ENCODE measurements at places on chromosomes 1 and 21.
A peak's percentile ranks its signal among the peaks of the same experiment; 100 is the strongest.

- DNase-seq = no peak
Observed at GRCh38 chr1:44499306-44499705, 94.3 kb downstream of the RNF220 start.

GRCh38 chr1:117834416-117834815, 95.0 kb downstream of the GDAP2 start:
- DNase-seq = no peak

DNA sequence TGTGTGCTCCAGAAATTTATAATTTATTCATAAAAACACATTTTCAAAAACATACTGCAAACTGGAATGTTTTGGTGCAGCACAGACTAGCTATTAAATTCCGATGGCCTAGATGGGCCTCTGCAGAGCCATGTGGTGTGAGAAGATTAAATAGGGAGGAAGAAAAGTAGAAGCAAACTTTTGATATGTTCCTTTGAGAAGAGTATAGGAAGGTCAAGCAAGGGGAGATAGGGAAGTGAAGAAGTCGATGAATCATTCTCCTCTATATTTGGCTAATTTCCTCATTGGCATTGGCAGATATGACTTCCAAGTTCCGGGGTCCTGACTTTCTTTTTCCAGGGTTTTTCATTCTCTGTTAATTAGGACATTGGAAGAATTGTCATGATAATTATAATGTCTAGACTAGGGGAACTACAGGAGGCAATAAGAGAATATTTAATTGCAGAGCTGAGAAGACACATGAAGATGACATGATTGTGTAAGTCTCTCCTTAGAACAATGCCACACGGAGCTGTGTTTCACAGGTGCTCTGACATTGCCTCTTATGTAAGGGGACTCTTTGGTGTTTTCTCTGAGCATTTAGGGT, 19.3 kb upstream of the ZNF326 start:
- no peak for DNase-seq

DNA sequence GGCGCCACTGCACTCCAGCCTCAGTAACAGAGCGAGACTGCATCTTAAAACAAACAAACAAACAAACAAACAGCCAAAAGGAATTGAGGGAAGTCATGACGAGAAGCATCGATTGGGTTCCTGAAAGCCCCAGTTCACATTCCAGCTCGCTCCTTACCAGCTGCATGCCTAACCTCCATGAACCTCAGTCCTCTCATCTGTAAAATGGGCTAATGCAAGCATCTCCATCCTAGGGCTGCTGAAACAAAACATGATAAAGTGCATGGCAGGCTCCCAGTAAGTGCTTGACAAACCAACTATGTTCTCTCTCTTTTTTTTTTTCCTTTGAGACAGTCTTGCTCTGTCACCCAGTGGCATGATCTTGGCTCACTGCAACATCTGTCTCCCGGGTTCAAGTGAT, 79.7 kb upstream of the DISP3 start:
- DNase-seq = no peak

DNA sequence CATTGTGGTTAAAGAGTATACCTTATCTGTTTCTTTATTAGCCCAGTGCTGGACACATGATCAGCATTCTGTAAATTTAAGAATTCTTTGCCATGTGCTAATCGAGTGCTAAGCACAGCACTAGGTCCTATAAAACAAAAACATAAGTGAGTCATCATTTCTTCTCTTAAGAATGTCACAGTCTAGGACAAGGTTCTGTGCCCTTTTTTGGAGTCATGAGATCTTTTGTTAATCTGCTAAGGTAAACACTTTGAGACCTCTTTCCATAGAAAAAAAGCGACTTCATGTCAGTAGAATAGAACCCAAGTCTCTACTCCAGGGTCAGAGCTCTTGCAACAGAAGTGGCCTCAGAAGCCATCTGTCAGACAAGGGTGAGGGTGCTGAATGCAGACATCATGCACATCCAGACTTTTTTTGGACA, 70.0 kb upstream of the NFIA start:
- no peak for DNase-seq

DNA sequence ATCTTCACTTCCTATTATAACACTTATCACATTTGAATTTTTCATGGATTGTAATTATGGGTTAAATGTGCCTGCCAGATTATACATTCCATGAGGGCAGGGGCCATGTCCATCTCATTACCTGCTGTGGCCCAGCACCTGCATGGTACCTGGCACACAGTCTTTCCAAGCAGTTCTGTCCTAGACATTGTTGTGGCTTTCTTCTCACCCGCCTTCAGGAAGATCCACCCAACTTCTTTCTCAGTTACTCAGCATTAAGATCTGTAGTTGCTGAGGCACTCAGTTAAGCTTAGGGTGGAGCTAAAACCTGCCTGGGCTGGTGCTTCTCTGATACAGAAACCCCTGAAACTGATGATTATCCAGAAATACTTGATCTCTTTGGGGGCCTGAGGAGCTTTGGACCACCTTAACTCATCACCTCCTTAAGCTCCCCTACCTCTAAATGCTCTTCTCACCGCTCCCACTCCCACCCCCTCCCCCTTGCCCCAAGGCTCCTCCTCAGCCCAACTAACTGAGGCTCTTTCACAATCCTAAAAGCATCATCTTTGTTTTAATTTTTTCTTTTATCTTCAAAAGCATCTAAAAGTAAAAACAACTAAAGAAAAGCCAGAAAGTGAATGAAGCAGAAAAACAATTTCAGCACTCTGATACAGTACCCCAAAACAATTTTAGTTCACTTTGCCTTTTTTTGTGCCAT, 190.6 kb downstream of the FGGY start:
- no peak for DNase-seq

- DNase-seq = no peak
Observed at GRCh38 chr1:158327481-158327880, 3.9 kb downstream of the CD1B start.

DNA sequence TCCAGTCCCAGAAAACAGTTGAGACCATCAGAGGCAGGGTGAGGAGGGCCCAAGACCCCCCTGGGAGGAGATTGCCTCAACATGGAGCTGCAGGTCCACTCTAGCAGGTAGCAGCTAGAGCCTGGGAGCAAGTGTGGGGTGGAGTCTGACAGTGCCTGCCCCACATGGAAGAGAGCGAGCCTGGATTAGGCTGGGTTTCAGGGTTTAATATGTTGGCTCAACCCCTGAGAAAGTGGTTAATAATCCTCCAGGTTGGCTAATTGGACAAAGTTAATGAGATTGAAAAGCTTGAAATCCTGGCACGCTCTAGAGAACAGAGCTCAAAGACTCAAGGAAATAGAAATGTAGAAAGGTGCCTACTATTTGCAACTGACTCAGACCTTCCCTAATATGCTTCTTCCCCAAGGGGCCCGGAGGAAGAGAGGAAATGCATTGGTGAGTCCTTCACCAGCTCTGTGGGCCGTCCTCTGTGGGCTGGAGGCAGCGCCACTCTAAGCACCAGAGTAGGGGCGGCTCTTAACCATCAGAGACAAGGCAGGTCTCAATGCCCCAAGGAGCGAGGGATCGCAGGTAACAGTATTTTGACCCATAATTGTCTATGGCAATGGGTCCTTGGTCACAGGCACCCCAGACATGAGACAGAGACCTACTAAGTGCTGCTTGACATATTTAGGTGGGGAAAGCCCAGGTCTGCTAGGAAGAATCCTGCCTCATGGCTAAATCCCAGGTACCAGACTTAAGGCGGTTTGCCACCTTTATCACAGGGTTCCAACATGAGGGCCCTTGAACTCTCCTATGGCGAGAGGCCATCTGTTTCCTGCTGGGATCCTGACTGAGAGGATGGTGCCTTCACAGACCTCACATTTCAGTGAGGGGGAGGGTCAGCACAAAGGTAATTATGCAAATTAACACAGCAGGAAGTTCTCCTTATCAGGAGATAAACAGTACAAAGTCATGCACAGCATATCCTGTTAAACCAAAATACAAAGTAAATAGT, 33.8 kb downstream of the RSPH1 start:
- DNase-seq = no peak

DNA sequence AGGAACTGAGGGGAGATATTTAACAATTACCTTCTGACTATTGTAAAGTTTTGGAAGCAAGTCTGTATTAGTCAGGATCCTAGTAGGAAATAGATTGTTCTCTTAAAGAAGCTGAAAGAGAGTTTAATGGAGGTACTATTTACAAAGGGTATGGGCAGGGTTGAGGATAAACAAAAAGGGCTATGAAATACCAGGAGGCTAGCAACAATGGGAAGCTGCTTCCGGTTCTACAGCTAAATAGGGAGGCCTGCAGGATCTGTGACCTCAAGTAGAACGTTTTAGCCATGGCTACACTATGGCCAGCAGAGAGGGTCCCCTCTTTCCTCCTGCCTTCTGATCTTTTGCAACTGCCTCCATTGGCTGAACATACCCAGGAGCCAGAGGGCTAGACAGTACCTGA, 117.7 kb downstream of the PDE4B start:
- no peak for DNase-seq

GRCh38 chr1:6897138-6897537, 111.9 kb downstream of the CAMTA1 start:
- DNase-seq = no peak

DNA sequence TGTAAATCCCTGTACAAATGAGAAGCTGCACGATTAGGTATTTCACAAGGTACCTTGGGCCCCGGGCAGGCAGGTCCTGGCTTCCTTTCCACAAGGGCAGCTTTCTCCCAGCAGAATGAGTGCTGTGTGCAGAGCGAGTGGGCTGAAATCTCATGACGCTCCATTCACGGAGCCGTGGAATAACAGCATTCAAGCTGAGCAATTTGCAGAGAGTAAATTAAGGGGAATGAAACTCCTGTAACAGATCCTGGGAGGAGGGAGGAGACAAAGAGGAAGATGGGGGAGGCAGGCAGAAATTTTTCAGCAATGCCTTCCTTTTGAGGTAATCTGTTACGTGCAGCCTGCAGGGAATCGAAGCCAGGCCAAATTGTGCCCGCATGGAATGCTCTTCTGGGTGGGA, 239.9 kb downstream of the TNR start:
- DNase-seq = no peak

DNA sequence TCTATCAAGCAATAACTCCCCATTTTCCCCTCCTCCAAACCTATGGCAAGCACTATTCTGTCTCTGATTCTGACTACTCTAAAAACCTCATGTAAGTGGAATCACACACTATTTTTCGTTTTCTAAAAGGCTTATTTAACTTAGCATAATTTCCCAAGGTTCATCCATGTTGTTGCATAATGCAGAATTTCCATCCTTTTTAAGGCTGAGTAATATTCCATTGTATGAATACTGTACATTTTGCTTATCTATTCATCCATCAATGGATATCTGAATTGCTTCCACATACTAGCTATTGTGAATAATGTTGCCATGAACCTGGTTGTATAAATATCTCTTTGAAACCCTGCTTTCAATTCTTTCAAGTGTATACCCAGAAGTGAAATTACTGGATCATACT, 48.2 kb downstream of the TUT4 start:
- DNase-seq = no peak

- no peak for DNase-seq
Observed at GRCh38 chr1:192158181-192158580, at the start of gene RGS18. Gene RGS18 (plus strand): TSS chr1:192158462. CDS start chr1:192158638, 176 bp downstream.

DNA sequence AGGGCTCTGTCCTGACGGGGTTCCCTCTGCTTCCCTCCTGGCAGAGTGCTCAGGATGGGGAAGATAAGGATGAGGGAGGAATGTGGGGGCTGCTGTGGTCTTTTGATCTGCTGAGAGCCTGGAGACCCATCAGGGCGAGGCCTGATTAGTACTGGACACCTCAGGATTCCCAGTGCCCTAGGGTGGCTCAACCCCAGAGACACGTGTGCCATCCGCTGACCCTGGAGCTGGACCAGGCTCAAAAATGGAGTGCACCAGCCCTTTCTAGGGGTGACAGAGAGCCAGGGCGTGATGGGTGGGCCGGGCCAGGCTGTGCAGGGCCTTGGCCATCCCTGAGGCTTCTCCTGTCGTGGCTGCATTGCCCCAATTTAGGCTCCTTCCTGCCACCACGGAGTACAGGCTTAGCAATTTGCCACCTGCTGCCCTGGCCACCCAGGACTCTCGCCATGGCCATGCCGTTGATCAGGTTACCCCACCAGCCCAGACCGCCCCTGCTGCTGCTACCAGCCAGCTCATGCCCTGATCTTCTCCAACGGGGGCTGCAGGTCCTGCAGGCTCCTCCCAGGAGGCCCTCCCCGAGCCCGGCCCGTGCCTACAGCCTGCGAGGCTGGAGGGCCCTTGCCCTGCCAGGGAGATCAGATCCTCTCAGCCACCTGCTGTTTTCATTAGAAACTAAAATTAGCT, 9.5 kb downstream of the WNT4 start:
- no peak for DNase-seq

DNA sequence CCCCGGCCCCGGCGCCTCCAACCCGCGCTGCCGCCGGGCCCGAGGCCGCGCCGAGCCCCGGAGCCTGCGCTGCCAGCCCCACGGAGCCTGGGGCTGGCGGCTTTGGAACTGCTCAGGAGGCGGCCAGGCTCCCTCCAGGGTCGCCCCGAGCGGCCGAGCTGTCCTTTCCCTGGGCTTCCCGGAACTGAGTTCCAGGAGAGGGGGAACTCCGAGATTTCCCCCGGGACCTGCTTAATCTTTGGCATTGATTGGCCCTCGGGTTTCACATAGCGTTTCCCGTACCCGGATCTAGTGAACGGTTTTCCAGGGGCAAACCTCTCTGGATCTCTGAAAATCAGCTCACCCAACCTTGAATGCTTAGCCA, 504 bp downstream of the H6PD start:
- DNase-seq = peak; percentile 72

GRCh38 chr1:154730986-154731489, 123.1 kb upstream of the ADAR start:
- no peak for DNase-seq

- no peak for DNase-seq
Observed at GRCh38 chr1:18632218-18632588, 1.6 kb downstream of the PAX7 start.

- no peak for DNase-seq
Observed at GRCh38 chr1:116218922-116219321, 107.7 kb downstream of the MAB21L3 start.

DNA sequence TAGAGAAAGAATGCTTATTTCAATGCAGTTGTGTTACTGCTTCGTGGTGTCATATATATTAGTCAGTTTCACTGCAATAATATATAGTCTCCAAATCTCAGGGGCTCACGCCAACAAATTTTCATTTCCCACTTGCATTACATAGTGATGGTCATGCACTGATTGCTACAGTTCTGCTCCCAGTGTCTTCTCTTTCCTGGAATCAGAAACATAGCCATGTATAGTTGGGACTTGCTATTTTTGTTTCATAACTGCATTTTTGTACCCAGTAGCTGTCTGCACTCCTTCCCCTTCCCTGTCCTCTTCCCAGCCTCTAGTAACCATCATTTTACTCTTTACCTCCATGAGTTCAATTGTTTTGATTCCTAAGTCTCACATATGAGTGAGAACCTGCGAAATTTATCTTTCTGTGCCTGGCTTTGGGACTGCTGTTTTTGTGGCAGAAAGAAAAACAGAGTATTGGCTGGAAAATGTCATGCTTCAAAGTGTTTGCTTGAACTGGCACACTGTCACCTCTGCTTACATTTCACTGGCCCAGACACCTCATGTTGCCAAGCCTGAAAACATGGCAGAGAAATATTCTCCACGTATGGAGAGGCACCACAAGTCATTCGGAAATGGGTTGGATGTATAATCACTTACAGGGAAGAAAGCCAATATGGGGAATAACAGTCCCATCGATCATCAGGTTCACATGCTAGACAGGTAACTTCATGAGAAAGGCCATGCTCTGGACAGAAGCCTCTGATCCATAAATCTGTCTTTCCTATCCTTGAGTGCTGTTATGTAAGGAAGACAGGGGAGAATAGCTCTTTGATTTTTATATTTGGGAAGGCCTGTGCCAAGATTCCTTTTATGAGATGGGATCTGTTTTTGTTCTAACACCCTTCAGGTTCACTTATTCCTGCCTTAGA, 60.4 kb upstream of the BACH1 start:
- no peak for DNase-seq

GRCh38 chr1:56817716-56818463, 1.3 kb downstream of the FYB2 start:
- DNase-seq = peak; percentile 30

All from fibroblast of gingiva (primary cell).